ENCODE measurements at places on chromosomes 7 and 10. TPM values are rescaled to one million over a fixed set of nuclear protein-coding genes. Genes with fewer than 3 reads are reported as not detected.

GRCh38 chr10:18144928-18145327, 4.7 kb downstream of the CACNB2 start:
- peaks cover 8% of the 10 kb centered on the region for H3K4me1 ChIP-seq
- peak; percentile 32 for DNase-seq
- no peak overlapping the region for H3K4me3 ChIP-seq

DNA sequence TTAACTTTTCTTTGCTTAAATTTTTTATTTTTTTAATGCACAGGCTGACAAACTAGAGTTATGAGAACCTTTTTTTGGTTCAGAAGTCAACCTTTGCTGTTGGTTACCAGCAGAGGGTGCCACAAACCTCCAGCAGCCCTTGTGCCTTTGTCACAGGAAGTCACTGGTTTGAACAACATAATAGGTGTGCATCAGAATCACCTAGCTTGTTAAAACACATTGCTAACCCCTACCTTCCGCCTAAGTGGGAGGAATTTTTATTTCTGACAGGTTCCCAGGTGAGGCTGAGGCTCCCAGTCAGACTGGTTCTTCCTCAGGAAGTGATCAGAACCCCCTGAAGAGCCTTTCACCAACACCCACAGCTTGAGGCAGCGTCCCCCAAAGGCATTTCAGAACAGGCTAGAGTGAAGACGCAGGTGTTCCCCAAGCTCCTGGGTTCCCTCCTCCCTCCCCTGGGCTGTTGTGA, 22.6 kb upstream of the VDAC2 start:
- H3K4me1 ChIP-seq = no peaks in the 10 kb centered on the region
- no peak overlapping the region for H3K27ac ChIP-seq
- H3K4me3 ChIP-seq = no peak overlapping the region
- no peaks in the 10 kb centered on the region for H3K36me3 ChIP-seq
- no peaks in the 10 kb centered on the region for H3K27me3 ChIP-seq

- H3K27ac ChIP-seq = no peak overlapping the region
- H3K4me3 ChIP-seq = no peak overlapping the region
- H3K27me3 ChIP-seq = no peaks in the 10 kb centered on the region
- DNase-seq = no peak
Measured at GRCh38 chr7:14023838-14024237, 34.4 kb upstream of the ETV1 start.

Gene ATOH7
- total RNA-seq = 0.13 TPM

GRCh38 chr10:89466599-89467035, 52.2 kb downstream of the IFIT5 start:
- no peaks in the 10 kb centered on the region for H3K36me3 ChIP-seq
- no peak overlapping the region for H3K4me3 ChIP-seq
- no peak overlapping the region for H3K27ac ChIP-seq
- no peaks in the 10 kb centered on the region for H3K27me3 ChIP-seq
- no peaks in the 10 kb centered on the region for H3K4me1 ChIP-seq

DNA sequence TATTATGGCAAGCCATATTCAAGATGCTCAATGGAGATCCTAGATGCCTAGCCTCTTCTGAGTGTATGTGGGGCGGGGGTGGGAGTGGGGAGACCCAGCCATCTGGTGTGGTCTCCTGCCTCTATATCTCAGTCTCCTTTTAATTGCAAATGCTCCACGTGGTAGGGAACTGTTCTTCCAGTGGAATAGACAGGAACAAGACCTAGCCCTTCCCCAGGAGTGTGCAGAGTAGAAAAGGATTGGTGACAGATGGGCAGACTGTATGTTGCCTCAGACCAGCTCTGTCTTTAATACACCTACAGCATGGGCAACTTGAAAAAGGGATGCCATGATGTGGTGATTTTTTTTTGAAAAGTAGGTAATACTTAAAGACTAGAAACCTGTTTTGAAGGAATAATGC, 12.6 kb downstream of the CYP3A5 start:
- no peaks in the 10 kb centered on the region for H3K4me1 ChIP-seq
- no peak overlapping the region for H3K27ac ChIP-seq
- DNase-seq = no peak
- H3K36me3 ChIP-seq = no peaks in the 10 kb centered on the region
- no peak overlapping the region for H3K4me3 ChIP-seq

Gene EIF4H
- total RNA-seq = 141 TPM

DNA sequence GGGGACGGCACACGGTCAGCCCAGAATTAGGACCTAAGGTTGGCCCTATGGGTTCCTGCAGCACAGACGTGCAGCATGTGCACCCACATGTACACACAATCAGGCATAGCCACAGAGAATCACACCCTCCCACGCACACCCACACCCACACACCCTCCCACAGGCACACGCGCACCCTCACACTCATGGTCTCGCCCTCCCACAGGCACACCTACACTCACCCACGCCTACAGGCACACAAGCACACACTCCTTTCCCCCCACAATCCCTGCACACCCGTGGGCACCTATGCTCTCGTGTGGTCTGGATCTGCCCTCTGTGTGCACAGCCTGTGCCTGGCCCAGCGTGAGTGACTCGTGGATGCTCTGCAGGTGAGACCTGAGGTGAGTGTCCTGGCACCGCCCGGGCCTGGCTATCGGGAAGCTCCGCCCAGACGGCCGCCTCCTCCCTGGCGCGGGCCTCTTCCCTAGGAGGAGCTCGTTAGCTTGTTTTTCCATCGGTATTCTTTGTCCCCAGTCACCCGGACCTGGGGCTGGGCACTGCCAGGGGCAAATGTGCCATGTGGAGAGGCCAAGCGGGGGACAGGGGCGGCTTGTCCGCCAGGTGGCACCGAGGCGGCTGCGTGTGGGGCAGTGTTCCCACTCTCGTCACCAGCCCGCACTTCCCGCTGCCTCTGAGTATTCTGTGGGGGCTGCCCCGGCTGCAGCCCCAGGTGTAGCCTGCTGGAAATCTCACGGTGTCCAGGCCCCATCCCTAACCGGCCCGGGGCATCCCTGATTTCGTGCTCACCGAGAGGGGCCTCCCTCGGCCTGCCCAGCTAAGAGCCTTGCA, 110.2 kb upstream of the FAM20C start:
- no peak overlapping the region for H3K27ac ChIP-seq
- no peak for DNase-seq
- no peaks in the 10 kb centered on the region for H3K36me3 ChIP-seq
- H3K4me1 ChIP-seq = peaks cover 50% of the 10 kb centered on the region
- no peak overlapping the region for H3K4me3 ChIP-seq

DNA sequence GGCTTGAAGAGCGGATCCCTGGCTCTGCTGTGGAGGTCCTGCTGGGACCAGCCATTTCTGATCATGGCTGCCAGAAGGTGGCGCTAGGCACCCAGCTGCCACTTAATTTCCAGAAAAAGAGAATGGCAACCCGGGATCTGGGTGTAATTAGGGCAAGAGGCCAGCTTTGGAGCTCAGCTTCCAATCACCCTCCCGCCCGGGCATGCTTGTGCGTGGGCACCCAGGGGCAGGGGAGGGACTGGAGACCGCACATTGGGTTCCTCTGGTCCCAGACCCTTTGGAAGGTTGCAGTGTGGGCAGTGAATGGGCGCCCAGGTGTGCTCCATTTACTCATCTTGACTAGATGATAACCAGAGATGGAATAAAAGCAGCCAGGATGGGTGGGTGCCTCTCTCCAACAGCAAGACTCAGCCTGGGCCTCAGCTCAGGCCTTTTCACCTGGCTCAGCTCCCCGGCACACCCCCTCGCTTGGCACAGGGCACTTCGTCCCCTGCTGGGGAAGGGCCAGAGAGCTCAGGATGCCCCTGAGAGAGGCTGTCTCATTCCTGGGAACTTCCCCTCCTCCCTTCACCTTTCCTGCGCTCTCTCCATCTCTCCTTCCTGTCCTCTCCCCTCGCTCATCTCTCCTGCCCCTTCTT, 14.7 kb downstream of the FAM241B start:
- peak; percentile 58 for DNase-seq
- peaks cover 13% of the 10 kb centered on the region for H3K27me3 ChIP-seq
- no peaks in the 10 kb centered on the region for H3K4me1 ChIP-seq
- H3K4me3 ChIP-seq = no peak overlapping the region

- no peaks in the 10 kb centered on the region for H3K27me3 ChIP-seq
- no peak for DNase-seq
- no peaks in the 10 kb centered on the region for H3K36me3 ChIP-seq
Measured at GRCh38 chr7:84533182-84533581, 338.6 kb upstream of the SEMA3A start.

Gene HDAC9
- 38.2 TPM for total RNA-seq

DNA sequence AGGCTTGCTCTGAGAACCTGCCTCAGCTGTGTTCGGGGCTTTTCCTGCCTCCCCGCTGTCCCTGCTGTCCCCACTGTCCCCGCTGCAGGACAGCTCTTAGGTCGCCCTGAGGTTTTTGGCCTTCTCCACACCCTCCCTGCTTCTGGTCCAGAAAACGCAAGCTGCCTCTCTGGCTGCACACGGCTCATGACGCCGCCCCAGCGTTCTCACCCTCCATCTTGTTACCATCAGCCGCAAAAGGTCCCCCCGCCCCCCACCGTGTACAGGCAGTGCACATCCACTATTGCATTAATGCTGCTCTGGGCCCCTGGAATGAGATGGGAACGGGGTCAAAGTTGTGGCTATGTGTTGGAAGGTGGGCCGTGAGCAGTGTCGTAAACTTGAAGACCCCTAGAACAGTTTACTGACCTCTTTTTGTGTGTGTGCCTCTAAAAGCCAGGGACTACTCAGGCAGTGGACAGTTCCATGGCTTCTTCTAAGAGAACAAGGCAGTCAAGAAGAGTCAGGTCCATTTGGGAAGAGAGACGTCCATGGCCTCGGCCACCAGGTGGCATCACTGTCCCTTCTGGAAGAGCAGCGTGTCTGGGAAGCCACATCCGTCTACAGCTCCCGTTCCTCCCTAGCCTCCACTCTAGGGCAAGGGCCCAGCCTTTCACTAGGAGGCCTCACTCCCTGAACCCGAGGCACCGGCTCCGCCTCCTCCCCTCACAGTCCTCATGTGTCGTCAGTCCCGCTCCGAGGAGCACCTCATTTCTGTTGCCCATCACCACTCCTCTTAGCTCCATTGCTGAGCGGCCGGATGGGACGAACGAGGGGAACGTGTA, 38.5 kb upstream of the MKRN1 start:
- peaks cover 41% of the 10 kb centered on the region for H3K36me3 ChIP-seq
- H3K27ac ChIP-seq = peak overlapping the region; percentile 23
- H3K4me1 ChIP-seq = peaks cover 15% of the 10 kb centered on the region
- no peaks in the 10 kb centered on the region for H3K27me3 ChIP-seq
- no peak overlapping the region for H3K4me3 ChIP-seq

- no peak overlapping the region for H3K4me3 ChIP-seq
- H3K4me1 ChIP-seq = no peaks in the 10 kb centered on the region
- H3K27ac ChIP-seq = no peak overlapping the region
- no peaks in the 10 kb centered on the region for H3K36me3 ChIP-seq
Measured at GRCh38 chr10:60717852-60718251, 60.4 kb upstream of the CDK1 start.

DNA sequence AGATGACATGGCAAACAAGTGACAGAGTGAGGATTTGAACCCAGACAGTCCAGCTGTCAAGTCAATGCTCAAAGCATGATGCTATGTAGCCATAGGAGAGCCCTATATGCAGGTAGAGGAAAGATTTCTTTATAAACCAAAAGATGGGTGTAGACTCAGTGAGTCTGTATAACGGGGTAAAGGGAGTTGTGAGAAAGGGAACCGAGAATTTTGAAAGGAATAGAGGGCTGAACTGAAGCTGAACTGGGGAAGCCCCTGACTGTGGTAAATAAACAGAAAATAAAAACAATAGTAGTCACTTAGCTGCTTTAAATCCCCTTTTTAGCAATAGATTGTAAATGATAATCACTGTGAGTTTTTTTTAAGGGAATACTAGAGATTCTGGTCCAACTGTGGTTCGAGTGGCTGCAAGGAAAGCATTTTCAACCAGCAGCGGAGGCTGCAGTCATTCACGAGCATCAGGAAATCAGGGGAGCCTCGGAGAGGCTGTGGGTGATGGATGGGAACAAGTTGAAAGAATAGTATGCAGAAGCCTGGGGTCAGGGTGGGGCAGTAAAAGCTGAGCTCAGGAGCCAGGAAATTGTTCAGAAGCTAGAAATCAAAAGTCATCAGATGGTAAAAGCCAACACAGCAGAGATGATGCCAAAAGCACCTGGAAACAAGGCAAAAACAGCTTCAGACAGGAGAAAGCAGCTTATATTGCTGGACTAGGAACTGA, 393.5 kb downstream of the GFRA1 start:
- no peaks in the 10 kb centered on the region for H3K36me3 ChIP-seq
- H3K27ac ChIP-seq = no peak overlapping the region
- DNase-seq = peak; percentile 44
- H3K27me3 ChIP-seq = no peaks in the 10 kb centered on the region

Gene TRIM74
- total RNA-seq = 0.49 TPM

DNA sequence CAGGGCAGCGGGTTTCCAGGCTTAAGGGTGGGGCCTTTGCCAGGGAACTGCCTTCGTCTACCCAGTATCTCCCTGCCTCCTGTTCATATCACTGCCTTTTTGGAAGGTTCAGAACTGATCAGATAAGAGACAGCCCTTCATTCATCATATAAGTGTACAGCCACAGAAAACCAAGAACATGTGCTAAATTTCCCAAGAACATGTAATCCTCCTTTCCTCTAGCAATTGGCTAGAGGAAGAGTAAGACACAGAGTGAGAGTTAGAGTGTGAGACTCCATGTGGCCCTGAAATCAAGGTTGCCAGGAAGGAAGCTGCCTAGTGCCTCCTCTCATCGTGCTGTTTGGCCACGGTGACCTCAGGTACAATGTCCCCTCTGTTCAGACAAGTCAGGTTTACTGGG, 770.9 kb downstream of the TNS3 start:
- no peaks in the 10 kb centered on the region for H3K27me3 ChIP-seq
- H3K36me3 ChIP-seq = no peaks in the 10 kb centered on the region
- peak overlapping the region; percentile 50 for H3K27ac ChIP-seq
- DNase-seq = peak; percentile 11
- no peak overlapping the region for H3K4me3 ChIP-seq

GRCh38 chr7:76386691-76387260, 22.7 kb downstream of the SSC4D start:
- no peak overlapping the region for H3K27ac ChIP-seq
- H3K36me3 ChIP-seq = no peaks in the 10 kb centered on the region
- H3K4me1 ChIP-seq = peaks cover 9% of the 10 kb centered on the region

GRCh38 chr7:108418946-108419345, 37.3 kb downstream of the NRCAM start:
- H3K4me1 ChIP-seq = peaks cover 20% of the 10 kb centered on the region
- H3K4me3 ChIP-seq = no peak overlapping the region
- H3K27me3 ChIP-seq = no peaks in the 10 kb centered on the region
- H3K27ac ChIP-seq = no peak overlapping the region
- H3K36me3 ChIP-seq = no peaks in the 10 kb centered on the region

- H3K4me1 ChIP-seq = no peaks in the 10 kb centered on the region
- H3K27me3 ChIP-seq = no peaks in the 10 kb centered on the region
- no peak overlapping the region for H3K27ac ChIP-seq
- no peaks in the 10 kb centered on the region for H3K36me3 ChIP-seq
- DNase-seq = no peak
Measured at GRCh38 chr7:13821152-13821787, 168.2 kb downstream of the ETV1 start.

Gene CYP26C1
- 0.09 TPM for total RNA-seq

GRCh38 chr10:63206997-63207811, 74.1 kb downstream of the NRBF2 start:
- peaks cover 13% of the 10 kb centered on the region for H3K4me1 ChIP-seq
- DNase-seq = peak; percentile 93
- peak overlapping the region; percentile 83 for H3K27ac ChIP-seq
- peaks cover 25% of the 10 kb centered on the region for H3K36me3 ChIP-seq
